H4 (cell line): ENCODE measurements at places on chromosomes 6 and 20.

DNA sequence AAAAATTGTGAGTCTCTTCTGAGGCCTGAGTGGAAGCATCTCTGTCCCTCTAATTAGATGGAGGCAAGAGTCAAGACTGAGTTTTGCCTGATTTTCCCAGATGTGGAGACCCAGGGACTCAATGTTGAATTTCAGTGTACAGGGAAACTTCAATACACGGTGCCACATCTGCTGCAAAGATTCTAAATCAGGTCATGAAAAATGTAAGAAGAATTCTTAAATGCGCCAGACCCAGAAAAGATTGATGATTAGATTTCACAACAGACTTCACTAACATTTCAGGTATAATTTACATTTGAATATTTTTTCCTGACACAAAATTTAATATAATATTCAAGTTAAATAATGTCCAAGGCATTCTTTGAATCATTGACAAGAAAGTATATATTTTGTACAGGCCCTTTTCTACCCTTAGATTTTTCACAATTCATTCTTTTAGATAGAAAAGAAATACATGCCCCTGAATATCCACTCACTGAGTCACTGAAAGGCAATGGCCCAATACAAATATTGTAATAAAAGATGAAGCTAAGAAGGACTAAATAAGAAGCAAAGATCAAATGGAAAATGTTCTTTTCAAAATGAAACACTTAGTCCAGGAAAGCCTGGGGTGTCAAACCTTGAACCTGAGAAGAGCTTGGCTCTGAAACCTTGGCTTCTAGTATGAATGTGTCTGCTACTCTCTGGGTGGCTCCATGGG lies 18.2 kb upstream of the HDGFL1 start:
- no peak for DNase-seq

- no peak for DNase-seq
Observed at GRCh38 chr6:53333439-53334408, 15.0 kb downstream of the ELOVL5 start.

- no peak for DNase-seq
Observed at GRCh38 chr6:87922196-87922946, 125.3 kb upstream of the SPACA1 start.

GRCh38 chr6:143754204-143754603 lies 76.4 kb downstream of the PHACTR2 start:
- no peak for DNase-seq

DNA sequence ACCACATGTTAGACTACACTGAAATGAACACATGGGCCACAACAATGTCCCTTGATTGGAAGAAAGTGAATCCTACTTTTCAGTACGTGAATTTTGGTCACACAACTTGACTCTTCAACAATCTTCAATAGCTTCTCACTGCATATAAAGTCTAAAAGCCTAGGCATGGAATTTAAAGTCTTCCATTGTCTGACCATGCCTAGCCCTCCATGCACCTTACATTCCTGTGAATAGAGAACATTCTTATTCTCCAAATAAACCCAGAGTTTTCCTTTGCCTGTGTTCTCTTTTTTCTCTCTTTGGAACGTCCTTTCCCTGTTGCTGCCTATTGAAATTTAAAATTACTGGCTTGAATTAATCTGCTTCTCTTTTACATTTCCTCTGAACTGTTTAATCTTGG lies 207.5 kb downstream of the ASCC3 start:
- DNase-seq: no peak

- no peak for DNase-seq
Observed at GRCh38 chr6:27031302-27031701, 216.2 kb upstream of the PRSS16 start.

GRCh38 chr6:71459162-71459561 lies 170.6 kb downstream of the OGFRL1 start:
- DNase-seq: no peak

- DNase-seq: no peak
Observed at GRCh38 chr6:3311826-3312225, 53.1 kb downstream of the PSMG4 start.

DNA sequence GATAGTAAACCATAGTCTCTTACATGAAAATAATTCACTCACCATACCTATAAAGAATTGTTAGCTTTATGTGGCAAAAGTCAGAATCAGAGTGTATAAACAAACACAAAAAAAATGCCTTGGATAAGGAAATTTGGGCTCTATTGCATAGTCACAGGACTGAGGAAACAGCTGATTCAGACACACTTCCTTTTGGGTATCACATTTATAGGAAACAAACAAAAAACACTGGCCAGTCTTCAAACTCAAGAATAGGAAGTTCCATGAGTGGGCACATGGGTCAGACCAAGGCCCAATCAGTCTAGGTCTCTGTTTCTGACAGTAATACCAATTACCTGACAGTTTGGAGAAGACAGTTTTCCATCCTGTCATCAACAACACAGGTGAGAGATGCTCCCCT lies 8.0 kb downstream of the SLC18B1 start:
- DNase-seq: no peak

DNA sequence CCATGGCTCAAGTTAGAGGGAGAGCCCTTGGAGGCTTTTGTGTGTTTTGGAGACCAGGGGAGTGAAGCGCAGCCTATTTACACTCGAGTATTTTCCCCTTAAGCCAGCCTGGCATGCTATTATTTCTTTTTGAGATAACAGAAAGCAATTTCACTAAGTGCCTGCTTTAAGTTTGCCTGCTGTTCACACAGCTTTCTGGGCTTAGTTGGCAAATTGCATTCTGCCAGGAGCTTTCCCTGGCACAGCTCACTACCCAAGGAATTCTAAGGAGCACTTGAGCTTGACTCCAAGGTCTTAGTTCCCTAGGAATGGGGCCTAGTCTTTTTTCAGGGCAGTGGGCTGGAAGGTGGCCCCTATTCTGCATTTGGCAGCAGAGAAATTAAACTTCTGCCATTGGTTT lies 19.0 kb upstream of the ASXL1 start:
- DNase-seq: no peak

DNA sequence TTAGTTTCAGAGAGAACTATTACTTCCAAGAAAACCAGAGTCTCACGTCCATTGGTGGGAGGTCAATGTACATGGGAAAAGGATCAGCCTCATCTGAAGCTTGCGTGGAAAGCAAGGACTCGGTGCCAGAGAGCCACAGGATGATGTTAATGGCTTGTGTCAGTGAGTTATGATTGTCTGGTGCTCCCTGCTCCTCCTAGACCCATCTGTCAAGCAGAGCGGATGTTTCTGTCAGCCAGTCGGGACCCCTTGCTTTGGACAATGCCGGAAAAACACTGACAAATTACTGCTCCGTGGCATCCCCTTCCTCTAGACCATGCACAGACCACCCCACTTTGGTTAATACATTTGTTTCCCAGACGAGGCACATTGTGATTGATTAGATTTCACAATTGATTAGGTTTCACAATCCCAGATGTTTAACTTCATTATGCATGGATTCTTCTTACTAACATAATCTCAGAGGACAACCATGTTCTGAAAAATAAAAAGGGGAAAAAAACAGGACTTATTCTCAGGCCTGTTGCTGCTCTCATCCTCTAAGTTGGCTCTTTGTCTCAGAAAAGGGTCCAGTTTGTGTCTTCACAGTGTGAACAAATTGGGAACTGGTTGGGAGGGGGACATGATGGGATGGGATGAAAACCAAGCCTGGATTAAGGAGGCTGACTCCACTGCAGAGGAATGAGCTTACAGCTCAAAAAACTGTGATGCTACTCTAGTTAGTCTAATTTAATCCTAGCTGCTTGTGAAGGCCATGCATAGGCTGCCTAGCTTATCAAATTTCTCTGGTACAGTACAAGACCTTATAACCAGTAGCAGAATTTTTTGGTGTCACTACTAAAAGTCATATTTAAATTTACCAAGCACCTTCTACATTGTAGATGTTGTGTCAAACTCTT lies 51.9 kb downstream of the UNC5CL start:
- no peak for DNase-seq

DNA sequence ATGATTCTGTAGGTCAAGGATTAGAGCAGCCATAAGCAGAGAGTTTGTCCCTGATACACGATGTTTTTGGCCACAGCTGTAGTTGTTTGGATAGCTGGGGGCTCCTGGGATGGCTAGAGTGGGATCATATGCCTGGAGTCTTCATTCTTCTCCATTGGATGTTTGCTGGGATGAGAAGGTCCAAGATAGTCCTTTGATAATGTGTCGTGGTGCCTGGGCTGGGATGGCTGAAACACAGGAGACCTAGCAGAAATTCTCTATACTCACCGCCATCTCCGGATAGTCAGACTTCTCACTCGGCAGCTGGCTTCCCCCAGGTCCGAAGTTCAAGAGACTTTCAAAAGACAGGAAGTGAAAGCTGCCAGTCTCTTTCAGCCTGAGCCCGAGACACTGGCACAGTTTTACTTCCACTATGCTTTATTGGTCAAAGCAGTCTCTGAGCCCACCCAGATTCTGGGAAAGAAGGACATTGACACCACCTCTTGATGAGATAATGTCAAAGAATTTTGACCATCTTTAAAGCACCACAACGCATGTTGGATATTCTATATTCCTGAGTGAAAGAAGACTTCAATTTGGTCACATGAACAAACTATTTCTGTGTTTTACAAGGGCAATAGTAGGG lies 16.0 kb downstream of the MARCKS start:
- no peak for DNase-seq

DNA sequence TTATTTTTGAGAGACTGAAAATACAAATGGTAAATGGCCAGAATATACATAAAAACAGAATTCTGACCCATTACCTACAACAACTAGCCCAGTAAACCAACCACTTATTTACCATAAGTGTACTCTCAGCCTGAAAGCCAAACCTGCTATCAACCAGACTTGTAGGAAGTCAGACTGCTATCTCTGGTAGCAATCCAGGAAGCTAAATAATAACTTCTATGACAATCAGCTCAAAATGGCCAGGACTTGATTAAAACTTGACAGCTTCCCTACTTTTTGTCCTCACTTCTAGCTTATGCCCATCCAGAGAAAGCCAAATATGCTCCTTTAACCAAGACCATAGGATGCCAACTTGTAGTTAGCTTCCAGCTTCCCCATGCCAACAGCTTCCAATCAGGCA lies 4.7 kb upstream of the WTAP start:
- no peak for DNase-seq

GRCh38 chr20:13418263-13419229 lies 197.5 kb downstream of the ISM1 start:
- DNase-seq: no peak

- no peak for DNase-seq
Observed at GRCh38 chr20:63052571-63053431, 46.0 kb upstream of the BHLHE23 start.

- no peak for DNase-seq
Observed at GRCh38 chr6:34052071-34052825, 93.6 kb downstream of the GRM4 start.

DNA sequence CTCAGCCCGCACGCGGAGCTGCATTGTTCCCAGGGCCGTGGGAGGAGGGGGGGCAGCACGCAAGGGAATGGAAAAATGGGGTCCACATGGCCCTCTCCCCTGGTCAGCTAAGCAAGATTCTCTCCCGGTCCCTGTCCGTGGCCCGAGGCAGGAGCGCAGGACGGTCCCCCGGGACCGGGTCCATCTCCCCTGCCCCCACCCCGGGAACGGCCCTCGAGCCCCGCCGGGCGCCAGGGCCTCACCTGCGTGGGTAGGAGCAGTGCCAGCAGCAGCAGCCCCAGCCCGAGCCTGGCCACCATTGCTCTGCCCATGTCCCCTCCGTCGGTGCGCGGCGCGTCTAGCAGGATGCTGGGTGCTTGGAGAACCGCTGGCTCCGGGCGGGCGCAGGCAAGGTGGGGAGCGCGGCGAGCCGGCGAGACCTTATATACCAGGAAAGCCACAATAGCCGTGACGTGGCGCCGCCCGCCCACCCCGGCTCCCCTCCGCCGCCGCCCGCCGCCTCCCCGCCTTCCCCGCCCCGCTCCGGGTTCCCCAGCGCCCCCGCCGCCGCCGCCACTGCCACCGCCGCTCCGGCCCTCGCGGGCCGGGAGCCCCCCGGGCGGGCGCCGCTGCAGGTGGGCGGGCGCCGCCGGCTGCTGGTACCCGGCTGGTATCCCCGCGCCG lies at the start of gene CD24:
TSS of gene CD24 (minus strand) at position 394 of the 663 bp plus-strand sequence. CDS start at position 311, 83 bp downstream.
- DNase-seq: peak; percentile 33

DNA sequence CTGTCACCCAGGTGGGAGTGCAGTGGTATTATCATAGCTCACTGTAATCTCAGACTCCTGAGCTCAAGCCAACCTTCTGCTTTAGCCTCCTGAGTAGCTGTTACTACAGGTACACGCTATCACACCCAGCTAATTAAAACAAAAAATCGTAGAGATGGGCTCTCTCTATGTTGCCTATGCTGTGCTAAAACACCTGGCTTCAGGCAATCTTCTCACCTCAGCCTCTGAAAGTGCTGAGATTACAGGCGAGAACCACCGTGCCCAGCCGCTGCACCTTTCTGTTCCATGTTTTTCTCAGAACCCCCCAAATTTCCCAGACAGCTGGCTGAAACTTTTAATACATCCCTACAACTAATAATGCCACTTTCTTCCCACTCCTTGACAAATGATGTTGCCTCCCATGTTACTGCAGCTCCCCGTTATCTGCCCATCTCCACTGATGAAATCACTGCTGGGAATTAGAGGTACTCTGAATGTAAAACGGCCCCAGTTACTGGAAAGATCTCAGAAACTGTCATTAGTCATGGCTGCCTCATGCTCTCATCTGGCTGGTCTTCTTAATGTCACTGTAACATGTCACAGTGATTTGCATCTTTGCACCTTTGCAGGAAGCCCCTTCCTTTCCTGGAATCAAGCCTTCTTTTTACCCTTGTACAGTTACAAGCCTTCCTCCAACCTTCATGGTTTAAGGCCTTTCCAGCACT lies 697.5 kb downstream of the PRKN start:
- DNase-seq: no peak

DNA sequence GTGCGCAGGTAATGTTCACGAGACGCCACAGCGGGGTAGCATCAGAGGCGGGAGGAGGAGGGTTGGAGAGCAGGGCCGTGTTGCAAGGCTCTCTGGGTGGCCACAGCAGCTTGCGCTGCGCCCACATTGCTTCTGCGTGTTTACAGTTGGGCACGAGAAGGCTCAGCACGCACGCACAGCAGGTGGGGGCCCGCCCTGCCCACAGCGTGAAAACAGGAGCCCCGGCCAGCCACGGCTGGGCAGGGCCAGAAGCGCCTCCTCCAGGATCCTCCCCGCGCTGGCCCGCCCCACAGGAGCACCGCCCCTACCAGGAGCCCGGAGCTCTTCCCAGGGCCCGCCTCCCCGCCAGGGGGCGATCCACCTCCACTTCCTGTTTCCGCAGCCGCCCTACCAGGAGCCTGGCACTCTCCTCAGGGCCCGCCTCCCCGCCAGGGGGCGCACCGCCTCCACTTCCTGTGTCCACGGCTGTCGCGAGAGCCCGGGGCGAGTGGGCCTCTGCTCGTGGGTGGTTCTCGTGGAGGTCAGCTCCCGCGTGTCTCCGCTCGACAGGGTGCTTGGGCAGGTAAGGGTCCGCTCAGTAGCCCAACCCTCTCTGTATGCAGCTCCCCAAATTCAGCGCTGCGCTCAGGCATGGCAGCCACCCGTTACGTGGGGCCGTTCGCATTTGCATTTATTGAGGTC lies at the start of gene FAM50B:
TSS of gene FAM50B (plus strand) at position 449 of the 681 bp plus-strand sequence. CDS start 439 bp downstream, outside the sequence.
- peak; percentile 76 for DNase-seq

DNA sequence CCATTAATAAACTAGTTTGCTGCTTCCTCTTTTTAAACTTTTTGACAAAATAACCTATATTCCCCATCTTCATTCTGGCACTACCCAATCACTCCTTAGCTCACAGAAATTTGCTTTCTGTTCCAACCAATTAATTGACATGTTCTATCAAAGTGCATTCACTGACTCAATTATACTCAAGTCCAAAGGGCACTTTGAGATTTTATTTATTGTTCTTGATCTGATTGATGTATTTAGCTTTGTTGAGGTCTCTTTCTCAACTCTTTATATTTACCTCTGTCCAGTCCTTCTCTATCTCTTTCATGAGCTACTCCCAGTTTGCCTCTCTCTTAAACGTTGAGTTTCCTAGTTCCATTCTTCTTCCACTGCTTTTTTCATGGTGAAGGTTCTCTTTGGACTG lies 104.4 kb upstream of the TENT5A start:
- no peak for DNase-seq
